ENCODE measurements at places on chromosomes 6 and 20.

DNA sequence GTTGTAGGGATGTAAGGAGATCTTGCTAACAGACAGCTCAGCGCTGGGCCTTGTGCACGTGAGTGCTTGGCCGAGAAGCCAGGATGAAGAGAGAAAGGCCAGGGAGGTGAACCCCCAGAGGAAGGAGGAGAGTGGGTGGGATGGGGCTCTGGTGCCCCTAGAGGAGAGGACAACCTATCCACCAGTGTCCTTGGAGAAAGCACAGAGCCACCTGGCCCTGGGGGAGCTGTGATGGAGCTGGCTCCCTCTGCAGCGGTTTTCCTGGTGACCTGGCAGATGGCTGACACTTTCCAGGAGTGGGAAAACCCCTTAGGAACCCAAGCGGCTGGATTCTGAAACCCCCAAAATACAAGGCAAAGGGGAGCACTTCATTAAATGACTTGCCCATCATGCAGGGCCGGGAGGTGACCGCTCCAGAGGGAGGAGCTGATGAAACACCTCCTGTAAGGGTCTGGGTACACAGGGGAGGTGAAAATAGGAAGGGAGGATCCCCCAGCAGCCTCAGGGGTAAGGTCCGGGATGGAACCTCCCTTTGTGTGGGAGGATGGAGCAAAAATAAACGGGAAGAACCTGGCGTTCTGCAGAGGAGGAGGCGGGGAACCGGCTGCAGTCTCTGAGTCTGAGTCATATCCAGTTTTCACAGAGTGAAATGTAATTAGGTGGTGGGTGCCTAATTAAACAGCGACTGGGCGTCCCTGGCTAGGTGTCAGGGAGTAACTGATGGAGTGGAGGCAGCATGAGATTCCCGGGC, 80.4 kb downstream of the SULF2 start:
- DNase-seq, result no peak

DNA sequence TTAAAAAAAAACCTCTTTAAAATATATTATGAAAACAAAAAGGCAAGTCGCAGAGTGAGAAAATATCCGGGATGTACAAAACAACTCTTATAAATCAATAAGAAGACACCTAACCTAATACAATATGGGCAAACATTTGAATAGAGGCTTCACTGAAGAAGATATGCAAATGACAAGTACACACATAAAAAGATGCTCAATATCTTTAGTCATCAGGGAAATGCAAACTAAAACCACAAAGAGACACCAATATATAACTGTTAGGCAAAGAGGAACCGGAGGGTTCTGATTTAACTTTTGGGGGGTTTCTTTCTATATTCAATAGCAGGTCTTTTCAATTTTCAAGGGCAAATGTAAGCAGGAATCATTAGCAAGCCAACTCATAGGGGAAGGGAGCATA, 480.7 kb upstream of the SPTLC3 start:
- DNase-seq, result no peak

DNA sequence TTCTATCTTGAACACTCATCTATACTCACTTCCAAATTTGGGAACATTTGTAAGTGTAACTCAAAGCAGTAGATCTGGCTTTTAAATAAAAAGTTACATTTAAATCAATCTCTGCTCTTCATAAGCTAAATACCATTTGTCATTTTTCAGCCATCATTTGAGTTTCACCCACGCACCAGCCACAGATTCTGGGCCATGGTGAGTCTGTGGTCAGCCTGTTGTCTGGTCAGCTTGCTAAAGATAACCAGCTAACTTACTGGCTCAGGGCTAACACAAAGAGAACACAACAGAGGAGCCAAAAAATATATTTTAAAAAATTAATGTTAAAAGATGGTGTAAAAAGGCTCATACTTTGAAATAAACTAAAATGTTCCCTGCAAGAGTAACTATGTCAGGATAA, 181.3 kb downstream of the KIF6 start:
- no peak for DNase-seq

- no peak for DNase-seq
Observed at GRCh38 chr20:61253640-61254511, 1.8 kb downstream of the CDH4 start.

- DNase-seq, result no peak
Observed at GRCh38 chr6:12545619-12546409, 170.8 kb upstream of the PHACTR1 start.

DNA sequence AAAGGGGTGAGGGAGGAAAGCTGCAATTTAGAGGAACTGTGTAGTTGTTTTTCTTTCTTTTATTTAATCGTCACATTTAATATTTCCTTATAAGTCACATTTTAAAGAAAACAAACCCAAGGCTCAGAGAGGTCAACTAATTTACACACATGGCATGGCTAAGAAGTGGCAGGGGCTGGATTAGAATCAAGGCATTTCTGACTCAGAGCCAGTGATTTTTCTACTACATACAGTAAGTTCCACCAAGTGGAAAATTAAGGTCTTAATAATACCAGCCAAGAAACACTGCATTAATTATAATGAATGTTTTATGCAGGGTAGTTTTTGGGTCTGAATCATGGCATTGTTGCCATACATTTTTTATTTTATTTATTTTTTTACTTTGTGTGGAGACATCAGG, 607.7 kb upstream of the CITED2 start:
- DNase-seq, result no peak

- no peak for DNase-seq
Observed at GRCh38 chr20:35200267-35200666, 26.2 kb upstream of the MMP24 start.

Data from hippocampal formation (tissue), 2 donors.